ENCODE measurements at places on chromosomes 5 and 9.
A peak's percentile ranks its signal among the peaks of the same experiment; 100 is the strongest.

- DNase-seq: no peak
Observed at GRCh38 chr5:52748590-52748989, 39.1 kb upstream of the ITGA1 start.

- no peak for DNase-seq
Observed at GRCh38 chr9:31253800-31254762, 1130.4 kb upstream of the ACO1 start.

- DNase-seq: no peak
Observed at GRCh38 chr5:149212198-149212951, 59.3 kb upstream of the AFAP1L1 start.

DNA sequence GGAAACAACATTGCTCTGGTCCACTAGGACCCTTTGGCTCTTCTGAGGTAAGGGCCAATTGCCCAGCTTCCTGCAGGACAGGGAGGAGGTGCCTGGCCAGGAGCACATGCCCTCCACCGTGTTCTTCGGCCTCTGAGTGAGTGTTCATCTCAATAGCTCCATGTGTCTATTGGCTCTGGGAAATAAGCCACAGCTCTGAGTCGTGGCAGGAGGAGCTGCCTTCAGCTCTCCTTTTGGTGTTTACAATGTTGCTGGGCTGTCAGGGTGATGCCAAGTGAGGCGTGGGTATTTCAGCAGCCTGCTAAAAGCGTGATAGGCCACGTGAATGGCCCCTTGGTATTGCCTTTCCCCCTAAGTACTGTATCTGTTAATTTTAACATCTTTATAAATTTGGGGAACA is 26.6 kb downstream of the GADD45G start:
- no peak for DNase-seq

DNA sequence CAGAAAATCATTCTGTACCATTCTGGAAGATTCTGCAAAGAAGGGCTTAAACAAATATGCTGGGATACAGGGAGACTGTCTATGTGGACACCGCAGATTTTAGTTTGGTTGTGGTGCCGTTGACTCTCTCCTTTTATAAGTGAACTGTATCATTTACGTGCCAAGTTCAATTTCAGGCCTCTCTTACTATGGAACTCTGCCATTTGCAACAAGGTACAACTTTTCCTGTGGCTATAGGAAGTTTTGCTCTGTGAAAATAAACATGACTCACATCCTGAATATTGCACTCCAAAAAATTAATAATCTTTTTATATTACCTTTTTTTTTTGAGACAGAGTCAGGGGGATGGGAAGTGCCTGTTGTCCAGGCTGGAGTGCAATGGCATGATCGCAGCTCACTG is 29.7 kb upstream of the CSNK1G3 start:
- DNase-seq: no peak

GRCh38 chr5:80782626-80783025 is 127.8 kb upstream of the DHFR start:
- DNase-seq: no peak

- DNase-seq: no peak
Observed at GRCh38 chr5:176955895-176956294, 50.7 kb downstream of the UIMC1 start.

GRCh38 chr5:115770466-115770865 is 46.0 kb downstream of the CDO1 start:
- no peak for DNase-seq

DNA sequence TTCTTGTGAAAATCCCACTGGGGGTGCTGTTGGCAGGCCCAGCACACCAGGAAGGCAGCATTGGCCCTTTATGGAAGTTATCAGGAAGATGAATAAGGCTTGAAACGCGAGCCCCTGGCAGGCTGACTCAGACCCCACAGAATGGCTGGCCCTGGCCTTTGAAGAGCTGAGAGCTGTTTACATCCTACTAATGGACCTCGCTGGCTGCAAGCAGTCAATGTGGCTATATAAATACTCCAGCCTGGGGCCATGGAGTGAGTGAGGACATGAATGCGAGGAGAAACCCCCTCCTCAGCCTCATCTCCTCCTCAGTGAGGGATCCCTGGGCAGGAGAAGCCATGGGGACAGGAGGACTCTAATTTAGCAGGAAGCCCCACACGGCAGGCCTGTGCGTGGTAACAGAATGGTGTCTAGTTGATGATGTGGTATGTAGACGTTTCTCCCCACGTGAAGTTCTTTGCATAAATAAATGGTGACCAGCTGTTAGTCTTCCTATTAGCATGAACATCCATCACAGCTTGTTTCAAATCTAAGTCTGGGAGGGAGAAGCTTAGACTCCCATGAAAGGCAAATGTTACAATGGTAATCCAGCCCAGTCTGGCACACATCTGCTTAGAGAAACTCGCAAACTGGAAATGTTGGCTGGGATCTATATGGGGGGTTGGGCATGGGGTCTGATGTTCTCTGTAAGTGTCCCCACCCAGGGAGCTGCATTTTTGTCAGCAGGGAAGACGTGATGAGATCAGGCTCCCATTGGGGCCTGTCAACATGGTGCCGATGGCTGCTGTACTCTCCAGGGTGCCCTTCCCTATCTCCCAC is 175.1 kb upstream of the PITX1 start:
- DNase-seq: no peak

- no peak for DNase-seq
Observed at GRCh38 chr5:91499943-91500531, 116.9 kb upstream of the ARRDC3 start.

GRCh38 chr5:138305797-138306196 is 25.8 kb downstream of the CDC25C start:
- no peak for DNase-seq

DNA sequence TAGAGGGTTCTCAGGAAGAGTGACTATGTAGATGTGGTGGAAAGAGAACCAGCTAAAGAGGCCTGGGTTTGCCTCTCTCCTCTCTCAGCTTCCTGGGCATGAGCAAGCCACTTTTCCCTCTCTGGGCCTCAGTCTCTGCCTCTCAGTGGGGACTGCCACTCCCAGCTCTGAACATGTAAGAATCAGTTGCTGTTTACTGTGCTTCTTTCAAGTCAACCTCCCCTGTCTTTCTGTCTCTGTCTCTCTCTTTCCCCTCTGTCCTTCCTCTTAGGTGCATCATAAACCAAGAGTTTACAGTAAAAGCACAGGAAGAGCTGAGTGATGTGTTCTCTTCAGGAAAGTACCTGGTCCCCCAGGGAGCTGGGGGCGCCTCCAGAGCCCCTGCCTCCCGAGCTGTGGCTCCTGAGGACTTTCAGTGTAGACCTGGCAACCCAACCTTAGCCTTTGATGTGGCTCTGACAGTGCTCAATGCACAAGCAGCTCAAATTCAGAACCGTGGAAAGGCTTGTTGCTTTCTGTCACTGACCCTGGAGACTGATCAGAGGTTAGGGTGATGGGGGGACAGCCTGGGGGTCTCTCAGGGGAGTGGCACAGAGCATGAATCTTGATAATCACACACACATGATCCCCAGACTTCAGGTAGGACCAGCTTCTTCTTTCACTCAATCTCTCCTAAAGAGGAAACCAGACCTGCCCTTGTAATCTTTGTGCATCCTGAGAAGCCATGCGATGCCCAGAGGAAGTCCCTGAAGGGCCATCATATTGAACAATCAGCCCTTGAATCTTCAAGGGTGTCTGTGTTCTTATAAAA is 59.4 kb upstream of the TNFSF8 start:
- peak; percentile 48 for DNase-seq

GRCh38 chr5:159582756-159583541 is 252.7 kb upstream of the IL12B start:
- no peak for DNase-seq

DNA sequence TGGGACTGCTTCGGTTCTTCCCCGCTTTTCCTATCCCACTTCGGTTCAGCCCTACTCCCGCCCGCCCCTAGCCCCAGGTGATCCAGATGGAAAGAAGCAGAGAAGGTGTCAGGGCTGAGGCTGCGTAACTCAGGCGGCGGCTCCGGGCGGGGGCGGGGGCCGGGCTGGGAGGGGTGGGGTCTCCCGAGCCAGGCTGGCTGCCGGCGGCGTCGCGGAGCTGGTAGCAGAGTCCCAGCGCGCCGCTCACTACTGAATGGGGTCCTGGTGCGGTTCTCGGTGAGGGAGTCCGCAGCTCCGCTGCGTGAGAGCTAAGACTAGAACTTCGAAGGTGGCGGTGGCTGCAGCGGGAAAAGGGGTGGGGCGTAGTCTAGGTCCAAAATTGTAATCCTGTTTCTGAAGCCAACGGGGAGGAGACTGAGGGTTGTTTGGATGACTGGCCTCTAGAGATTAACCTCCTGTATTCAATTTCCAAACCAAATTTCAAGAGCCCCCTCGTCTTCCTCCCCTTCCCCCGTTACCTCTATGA is 1.4 kb downstream of the PRR16 start:
- no peak for DNase-seq

DNA sequence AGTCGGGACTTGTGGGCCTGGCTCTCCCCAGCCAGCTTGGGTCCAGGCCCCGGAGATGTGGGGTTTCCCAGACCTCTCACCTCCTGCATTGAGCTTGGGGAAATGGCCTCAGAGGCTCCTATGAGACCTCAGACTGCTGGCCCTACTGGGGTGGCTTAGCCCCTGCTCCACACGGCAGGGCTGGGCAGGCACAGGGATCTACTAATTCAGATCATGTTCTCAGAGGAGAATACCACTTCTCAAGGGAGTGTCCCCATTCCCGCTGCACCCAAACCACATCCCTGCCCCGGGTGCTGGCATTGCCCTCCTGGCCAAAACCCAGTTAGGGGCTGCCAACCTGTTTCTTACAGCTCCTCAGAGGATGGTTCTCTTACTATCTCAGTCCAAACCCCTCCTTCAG is 82.1 kb upstream of the LMX1B start:
- DNase-seq: no peak

GRCh38 chr5:135600971-135601381 is 22.2 kb upstream of the CXCL14 start:
- no peak for DNase-seq

GRCh38 chr5:156794687-156795086 is 55.4 kb upstream of the PPP1R2B start:
- no peak for DNase-seq

DNA sequence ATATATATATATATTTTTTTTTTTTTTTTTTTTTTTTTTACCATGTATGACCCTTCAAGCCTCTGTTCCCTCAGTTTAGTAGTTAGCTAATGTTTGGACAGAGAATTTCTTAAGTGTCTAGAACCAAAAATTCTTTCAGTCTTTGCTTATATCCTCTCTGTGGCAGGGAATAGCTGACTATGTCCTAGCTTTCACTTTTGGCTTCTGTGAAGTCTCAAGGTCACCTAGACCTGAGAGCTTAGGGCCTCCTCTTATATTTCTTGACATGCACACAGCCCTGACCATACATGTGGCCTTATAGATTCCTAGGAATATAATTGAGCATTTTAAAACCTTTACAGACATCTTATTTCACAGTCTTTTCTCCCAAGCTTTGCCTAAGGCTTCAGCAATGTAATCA is 930.8 kb upstream of the CDH9 start:
- no peak for DNase-seq

DNA sequence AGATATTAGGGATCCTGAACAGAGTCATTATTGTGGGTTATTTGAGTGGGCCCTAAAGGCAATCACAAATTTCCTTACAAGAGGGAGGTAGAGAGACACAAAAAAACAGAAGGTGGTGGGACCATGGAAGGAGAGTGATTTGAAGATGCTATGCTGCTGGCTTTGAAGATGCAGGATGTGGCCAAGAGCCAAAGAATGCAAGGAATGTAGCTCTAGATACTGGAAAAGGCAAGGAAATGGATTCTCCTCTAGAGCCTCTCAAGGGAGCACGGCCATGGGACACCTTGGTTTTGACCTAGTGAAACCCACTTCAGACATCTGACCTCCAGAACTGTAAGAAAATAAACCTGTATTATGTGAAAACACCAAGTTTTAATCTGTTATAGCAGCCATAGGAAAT is 53.8 kb downstream of the TTC39B start:
- DNase-seq: no peak

- DNase-seq: no peak
Observed at GRCh38 chr9:3873818-3874217, 348.0 kb upstream of the RFX3 start.

GRCh38 chr9:26856413-26857032 is 36.1 kb downstream of the CAAP1 start:
- no peak for DNase-seq

DNA sequence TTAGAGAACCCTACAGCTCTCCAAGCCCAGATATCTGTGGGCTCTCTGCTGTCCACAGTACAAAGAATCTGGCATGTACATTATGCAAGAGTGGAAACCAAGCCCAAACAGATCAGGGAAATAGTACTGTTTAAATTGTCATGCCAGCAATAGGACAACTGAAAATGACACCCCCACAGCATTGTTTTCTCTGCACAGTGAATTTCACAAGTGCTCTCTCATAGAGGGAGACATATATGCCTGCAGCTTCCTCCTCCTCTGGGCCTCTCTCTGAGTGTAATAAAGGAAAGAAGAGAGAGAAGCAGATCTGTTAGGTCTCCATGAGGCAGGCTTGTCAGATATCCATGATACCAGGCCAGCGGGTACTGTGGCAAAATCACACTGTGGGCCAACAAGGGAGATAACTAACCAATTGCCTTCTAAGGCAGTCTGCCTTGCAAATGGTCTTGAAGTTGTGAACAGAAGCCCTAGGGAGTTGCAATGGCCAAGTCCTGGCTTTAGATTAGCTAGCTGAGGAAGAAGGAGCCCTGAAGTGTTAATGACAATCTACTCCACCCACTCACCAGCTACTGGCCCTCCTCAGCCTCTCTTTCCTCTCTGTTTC is 54.4 kb upstream of the JMY start:
- no peak for DNase-seq

DNA sequence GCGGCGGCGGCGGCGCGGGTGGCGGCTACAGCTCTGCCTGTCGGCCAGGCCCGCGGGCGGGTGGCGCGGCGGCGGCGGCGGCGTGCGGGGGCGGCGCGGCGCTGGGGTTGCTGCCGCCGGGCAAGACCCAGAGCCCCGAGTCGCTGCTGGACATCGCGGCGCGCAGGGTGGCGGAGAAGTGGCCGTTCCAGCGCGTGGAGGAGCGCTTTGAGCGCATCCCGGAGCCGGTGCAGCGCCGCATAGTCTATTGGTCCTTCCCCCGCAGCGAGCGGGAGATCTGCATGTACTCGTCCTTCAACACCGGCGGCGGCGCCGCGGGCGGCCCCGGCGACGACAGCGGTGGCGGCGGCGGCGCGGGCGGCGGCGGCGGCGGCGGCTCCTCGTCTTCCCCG is 296 bp downstream of the ZSWIM6 start:
- DNase-seq: no peak

- no peak for DNase-seq
Observed at GRCh38 chr5:141615991-141616720, 2.6 kb downstream of the DIAPH1 start.

DNA sequence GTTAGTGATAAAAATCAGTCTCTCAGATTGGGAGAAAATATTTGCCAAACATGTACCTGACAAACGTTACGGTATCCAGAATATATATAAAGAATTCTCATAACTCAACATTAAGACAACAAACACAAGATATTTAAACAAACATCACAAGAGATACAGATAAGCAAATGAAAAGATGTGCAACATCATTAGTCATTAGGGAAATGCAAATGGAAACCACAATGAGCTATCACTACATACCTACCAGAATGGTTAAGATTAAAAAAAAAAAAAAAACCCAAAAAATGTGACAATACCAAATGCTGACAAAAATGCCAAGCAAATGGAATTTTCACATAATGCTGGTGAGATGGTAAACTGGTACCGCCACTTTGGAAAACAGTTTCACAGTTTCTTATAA is 15.4 kb downstream of the CERT1 start:
- DNase-seq: no peak

GRCh38 chr9:116543731-116544400 is 143.2 kb upstream of the TRIM32 start:
- no peak for DNase-seq

- no peak for DNase-seq
Observed at GRCh38 chr5:103774721-103775120, 212.1 kb upstream of the NUDT12 start.

Measured in stimulated activated CD4-positive, alpha-beta T cell treated with anti-CD3 and anti-CD28 coated beads, Interleukin-1b, Interleukin-23, amount 100 ng/mL, for 24 hours (primary cell).